ENCODE measurements at places on chromosomes 6 and 20.

DNA sequence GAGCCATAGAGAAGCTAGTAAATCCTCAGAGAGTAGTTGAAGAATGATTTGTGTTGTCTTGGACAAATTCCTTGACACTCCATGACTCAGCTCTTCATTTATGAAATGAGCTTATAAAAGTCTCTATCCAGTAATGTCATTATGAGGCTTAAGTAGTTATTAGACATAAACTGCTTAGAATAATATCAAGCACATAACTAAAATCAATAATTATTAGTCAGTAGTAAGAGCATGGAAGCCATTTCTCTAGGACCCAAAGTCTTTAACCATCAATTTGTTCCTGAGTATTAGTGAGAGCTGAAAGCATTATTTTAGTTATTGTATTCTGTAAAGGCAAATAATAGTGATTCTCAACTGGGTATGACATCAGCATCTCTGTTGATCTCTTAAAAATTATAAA, 1140.2 kb downstream of the HACE1 start:
- no peak for DNase-seq

DNA sequence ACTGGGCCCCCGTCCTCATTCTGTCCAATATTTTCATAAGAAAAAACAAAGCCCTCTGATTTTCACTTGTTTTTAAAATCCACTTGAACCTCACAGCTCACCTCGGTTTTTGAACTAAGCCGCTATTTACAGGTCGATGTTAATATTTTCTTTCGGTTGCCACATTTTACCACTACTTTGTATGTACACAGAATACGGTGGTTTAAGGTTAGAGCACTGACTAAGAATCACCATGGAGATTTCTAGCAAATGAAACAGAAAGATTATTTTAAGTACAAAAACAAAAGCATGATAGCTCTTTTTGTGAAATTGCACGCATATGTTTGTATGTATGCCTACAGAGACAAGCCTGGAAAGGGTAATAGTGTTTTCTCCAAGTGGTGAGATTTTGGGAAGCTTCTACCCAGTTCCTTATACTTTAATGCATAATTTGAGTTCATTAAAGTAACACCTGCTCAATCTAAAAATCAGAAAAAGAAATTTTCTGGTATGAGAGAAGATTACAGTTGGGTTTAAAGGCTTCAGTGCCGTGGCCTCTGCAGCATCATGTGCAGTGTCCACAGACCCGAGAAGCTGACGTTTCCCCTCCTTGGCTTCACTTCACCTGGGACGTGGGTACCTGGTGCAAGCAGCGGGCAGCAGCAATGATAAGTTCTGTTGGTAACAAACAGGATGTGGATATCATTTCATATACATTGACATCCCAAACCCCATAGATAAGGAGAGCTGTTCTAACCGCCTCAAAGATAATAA, 144.0 kb downstream of the UST start:
- no peak for DNase-seq

- DNase-seq: no peak
These were observed 115.4 kb downstream of the SYCP2 start for GRCh38 chr20:59817846-59818615.

- DNase-seq: no peak
These were observed 444.4 kb downstream of the UTRN start for GRCh38 chr6:144729502-144729901.

DNA sequence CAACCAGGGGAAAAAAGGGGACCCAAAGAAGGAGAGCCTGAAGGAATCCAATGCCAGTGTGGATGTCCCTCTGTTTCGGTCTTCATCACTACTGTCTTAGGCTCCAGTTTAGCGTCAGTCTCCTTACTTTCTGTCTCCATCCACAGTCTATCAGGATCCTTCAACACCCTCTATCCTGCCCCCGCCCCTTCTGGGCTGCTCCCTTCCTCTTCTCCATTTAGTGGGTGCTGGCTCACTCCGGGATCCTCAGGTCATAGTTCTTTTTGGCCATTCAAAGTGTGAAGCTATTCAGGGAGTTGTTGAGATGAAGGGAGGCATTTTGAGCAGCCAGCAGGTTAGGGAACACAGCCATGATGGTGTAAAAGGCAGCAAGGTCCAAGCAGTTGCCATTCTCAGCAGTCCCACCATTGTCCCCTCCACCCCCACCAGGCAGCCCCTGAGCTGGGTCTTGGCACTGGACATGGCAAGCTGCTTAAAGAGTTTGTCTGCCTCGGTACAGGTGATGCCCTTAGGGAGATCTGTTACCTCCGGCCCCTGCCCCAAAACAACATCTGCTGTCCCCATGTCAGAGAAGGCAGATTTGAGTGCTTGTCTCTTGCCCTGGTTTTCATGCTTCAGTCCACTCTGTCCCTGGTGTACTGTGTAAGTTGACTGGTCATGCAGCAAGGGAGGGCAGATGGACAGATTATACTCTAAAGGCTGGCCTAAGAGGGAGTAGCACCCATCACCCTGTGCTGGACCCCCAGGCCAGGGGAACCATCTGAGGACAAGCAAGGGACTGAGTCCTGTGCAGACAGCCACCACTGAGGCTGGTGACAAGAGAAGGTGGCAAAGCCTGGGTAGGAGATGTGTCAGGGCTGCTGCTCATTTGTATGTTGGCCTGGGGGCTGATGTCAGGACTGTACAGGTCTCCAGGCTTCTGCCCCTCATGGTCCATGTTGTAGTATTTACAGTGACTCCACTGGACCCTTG, 842.0 kb downstream of the HACE1 start:
- DNase-seq: no peak

GRCh38 chr6:37947468-37947867, 127.9 kb downstream of the ZFAND3 start:
- no peak for DNase-seq

DNA sequence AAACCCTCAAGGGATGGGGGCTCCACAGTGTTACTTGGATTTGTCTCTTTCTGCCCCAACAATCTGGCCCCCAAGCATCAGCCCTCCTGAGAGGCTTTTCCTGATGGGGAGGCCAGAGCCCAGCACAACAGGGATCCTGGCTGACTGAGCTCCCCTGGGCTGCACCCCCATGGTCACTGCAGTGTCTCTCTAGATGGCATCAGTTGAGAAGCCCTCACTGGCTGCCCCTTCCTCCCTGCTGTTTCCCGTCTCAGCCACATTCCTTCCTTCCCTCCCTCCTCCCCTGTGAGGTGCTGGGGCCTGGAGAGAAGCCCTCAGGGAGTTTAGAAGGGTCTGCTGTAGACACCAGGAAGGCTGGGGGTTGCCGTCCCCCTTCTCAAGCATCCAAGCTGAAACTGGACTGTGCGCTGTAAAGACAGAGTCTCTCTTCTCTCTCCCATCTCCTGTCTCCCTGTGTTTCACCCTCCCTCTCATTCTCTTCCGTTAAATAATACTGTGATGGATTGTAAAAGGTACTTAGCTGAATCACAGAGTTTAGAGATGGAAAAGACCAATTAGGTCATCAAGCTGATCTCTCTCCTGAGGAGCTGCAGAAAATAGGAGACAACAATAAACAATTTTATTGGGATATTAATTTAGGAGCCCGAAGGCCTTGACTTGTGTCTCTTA, 29.7 kb downstream of the SAYSD1 start:
- DNase-seq: no peak

DNA sequence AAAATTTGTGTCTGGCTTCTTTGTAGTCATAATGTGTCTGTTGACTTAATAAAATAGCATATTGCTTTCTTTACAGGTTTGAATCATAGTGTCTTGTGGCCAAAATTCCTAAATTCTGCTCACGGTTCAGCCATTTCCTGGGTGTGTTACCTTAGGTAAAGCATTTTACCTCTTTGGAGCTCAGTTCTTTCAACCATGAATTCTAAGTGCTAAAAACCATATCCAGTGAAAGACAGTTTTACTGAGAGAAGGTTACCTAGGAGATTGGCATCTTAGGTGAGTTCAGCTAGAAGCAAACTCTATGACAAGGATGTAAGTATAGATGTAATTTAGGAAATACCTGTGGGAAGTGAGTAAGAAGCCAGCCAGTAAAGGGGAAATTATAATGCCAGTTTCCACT, 20.7 kb downstream of the CRYBG1 start:
- DNase-seq: no peak

DNA sequence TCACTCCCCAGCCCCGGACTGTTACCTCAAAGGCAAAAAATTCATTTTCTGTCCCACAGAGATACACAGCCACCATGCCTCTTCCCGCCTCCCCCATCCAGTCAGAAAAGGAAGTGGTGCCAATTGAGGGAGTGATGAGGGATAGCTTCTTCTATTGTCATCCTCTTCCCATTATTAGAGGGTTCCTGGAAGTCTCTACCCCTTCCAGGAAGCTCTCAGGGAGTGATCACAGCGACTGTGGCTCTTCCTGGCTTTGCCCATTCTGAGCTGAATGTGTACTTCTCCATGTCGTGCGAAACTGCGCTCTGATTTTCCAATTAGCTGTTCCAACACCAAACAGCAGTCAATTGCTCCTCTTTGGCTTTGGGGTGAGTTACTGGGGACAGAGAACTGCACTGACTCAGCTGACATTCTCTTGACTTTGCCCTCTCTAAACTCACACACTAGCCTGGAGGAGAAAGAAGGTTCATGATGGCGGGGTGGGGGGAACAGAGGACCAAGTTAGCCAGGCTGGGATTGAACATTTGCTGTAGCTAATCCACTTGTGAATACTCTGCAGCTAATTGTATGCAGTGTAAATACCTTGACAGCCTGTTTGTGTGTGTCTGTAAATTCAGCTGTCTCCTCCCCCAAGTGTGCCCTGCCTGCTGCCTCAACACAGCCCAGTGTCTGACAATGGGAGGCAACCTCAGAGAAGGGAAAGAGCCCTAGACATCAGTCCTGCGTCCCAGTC, 2.4 kb upstream of the MDGA1 start:
- no peak for DNase-seq

GRCh38 chr6:139584599-139584998, 210.2 kb upstream of the CITED2 start:
- no peak for DNase-seq

GRCh38 chr6:46090115-46091079, 39.4 kb upstream of the ENPP4 start:
- DNase-seq: peak; percentile 30

DNA sequence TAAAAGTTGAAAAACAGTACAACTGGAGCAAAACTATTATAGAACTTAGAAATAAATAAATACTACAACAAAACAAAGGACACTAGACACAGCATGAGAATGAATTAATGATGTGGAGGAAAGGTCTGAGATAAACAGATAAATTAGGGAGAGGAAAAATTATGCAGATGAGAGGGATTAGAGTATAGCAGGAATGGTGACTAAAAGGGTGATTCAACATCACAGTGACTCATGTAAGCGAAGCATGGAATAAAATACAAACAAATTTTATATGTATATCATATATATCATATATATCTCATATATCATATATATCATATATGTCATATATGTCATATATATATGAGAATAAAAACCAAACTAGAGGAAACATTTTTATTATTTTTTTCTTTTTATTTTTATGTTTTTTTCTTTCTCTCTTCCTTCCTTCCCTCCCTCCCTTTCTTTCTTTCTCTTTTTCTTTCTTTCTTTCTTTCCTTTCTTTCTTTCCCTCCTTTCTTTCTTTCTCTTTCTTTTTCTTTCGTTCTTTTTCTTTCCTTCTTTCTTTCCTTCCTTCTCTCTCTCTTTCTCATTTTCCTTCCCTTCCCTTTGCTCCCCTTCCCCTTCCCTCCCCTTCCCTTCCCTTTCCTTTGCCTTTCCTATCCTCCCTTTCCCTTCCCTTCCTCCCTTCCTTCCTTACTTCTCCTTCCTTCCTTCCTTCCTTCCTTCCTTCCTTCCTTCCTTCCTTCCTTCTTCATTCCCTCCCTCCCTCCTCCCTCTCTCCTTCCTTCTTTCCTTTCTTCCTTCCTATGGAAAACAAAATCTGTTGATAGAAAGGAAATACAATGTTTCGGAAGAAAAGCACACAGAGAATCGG, 1014.6 kb downstream of the GRIK2 start:
- DNase-seq: no peak

- no peak for DNase-seq
These were observed 4.7 kb downstream of the LINC00237 start for GRCh38 chr20:21101453-21101931.

GRCh38 chr6:161684731-161685475, 411.0 kb upstream of the AGPAT4 start:
- no peak for DNase-seq

DNA sequence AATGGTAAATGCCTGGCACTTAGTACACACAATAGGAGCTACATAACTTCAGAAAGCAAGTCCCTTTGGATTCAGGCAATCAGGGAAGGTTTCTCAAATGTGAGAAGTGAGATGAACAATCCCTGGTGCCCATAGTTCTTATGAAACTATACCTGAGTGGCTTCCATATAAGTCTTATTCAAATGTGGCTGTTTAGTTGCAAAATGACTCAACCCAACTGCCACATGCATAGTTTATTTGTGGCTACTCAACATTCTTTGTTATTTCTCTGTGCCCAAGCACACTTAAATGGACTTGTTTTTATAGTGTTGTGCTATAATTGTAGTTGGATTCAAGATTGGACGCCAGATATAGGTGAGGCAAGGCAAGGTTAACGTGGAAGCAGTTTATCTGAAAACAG, 93.7 kb upstream of the ATXN1 start:
- DNase-seq: no peak

GRCh38 chr6:90019216-90019615, 124.9 kb downstream of the GJA10 start:
- no peak for DNase-seq

GRCh38 chr6:78911218-78911940, 44.0 kb downstream of the IRAK1BP1 start:
- no peak for DNase-seq

All from activated CD8-positive, alpha-beta memory T cell treated with anti-CD3 and anti-CD28 coated beads for 4 hours (primary cell).